Stimulated activated CD8-positive, alpha-beta memory T cell treated with anti-CD3 and anti-CD28 coated beads, Interleukin-7, amount 100 ng/mL, for 24 hours (primary cell): ENCODE measurements at places on chromosomes 4 and X.

DNA sequence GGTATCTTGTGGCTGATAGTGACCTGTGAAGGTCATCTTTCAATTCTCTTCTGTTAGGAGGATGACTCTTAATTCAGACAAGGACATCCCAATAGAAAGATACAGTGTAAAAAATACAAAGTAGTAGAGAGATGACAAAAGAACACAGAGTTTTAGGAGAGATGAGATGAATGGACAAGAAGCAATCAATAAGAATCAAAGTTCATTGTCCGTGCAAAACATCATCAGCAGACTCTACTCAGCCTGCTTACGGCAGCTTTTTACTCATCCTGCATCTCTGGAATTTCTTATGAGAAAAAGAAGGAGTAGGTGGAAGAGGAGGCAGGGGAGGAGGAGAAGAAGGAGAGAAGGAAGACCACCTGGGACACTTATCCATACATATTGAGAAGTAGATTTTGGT lies 2131.7 kb downstream of the ARAP2 start:
- DNase-seq, result no peak

DNA sequence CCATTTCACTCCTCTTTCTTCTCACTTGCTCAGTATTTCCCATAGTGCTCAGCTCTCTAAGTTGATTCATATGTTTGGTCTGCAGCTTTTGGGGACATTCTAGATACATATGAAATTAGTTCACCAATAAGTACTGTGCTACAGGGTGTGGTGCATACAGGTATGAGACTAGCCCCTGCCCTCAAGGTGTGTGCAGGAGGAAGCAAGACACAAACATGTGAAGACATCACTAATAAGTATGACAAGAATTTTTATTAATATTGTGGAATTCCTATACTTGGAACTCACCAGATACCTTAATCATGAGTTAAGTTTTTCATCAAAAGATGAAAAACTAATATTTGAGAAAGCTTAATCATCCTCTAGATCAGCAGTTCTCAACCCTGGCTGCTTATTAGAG lies 505.2 kb downstream of the ZNF674 start:
- DNase-seq, result no peak

- DNase-seq, result no peak
Observed at GRCh38 chr4:148300877-148301276, 141.3 kb downstream of the NR3C2 start.

DNA sequence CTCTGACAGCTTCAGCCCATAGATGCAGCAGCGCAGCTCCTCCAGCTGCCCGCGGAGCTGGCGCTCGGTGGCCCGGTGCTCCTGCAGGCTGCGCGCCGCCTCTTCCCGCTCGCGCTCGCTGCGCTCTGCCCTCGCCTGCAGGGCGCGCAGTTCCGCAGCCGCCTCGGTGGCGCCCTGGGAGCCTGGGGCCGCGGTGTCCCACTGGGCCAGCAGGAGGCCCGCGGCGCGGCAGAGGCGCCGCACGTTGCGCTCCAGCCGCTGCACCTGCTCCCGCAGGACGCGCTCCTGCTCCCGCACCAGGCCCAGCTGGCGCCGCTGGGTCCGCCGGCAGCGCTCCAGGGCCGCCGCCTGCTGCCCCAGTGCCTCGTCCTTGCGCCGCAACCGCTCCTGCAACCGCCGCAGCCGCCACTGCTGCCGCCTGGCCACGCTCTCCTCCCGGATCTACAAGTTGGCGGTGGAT lies 10.1 kb downstream of the C4orf50 start:
- DNase-seq, result no peak

- no peak for DNase-seq
Observed at GRCh38 chr4:148454835-148455234, 12.6 kb upstream of the NR3C2 start.

- DNase-seq, result no peak
Observed at GRCh38 chr4:53481586-53481985, 104.1 kb downstream of the FIP1L1 start.

DNA sequence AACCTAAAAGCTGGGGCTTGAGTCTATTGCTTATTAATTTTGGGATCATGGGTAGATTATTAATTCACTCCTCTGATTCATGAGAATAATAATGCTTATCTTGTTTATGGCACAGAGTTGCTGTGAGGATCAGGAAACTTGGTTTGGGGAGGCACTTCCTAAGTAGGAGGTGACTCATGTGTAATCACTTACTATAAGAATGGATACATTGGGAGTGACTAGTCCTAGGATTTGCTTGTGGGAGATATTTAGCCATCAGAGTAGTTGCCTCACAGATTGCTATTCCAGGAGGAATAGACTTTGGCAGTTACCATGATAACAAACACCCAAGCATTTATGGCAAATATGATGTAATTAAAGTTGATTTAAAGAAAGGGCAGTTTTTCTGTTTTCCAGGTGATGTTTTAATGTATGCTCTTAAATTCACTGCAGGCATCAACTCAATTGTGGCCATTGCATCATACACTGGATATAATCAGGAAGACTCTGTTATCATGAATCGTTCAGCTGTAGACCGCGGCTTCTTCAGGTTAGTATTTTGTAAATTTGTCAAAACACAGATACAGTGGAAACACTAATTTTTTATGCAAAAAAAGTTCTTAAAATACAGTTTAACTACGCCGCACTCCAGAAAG lies 41.9 kb downstream of the POLR2B start:
- no peak for DNase-seq

GRCh38 chrX:40096395-40097091 lies 1.2 kb downstream of the BCOR start:
- DNase-seq, result no peak

GRCh38 chrX:153519569-153520286 lies 2.3 kb downstream of the ATP2B3 start:
- DNase-seq, result no peak

DNA sequence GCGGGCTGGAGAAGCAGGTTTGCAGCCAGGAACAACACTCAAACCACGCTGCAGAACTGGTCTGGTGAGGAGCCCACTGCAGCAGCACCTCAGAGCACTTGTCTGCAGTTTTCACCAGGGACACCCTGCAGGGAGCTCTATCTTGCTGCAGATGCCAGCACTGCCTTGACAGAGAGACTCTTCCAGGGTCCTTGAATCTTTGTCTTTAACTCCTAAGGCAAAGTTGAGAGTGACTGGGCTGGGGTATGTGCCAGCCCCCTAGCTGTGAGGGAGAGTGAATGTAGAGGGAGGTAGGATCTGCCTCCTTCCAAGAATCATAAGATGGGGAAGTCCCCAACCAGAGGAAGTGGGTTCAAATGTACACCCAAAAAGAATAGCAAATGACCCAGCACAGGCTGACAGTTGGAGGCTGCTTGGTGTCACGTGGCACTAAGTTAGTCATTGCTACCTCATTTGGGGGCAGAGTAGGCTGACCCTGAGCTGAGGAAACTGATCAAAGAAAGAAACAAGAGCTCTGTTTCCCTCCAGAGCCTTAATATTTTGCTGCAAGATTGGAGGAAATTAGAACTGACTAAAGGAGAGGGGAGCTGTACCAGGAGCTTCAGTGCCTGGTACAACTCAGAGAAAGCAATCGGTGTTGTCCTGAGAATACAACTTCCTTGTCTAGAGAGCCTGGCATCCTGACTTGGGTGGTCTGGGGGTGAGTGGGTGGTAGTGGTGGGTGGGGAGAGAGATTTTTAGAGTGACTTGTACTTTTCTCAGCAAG lies 28.2 kb upstream of the HUWE1 start:
- no peak for DNase-seq

DNA sequence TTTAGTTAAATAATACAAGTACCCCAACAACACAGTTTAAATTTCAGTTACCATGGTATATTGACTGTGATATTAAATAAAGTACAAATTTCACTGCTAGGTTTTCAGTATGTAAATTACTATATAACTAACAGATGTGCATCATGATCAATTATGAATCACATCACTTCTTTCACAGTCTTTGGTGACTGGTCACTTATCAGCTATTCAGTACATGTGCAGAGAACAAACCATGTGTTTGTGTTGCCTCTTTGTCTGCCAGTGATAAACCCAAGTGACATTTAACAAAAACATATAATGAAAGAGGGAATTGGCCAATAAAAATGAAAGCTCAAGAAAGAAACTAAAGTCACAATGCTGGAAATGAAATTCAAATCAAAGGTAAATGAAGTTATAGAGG lies 249.3 kb downstream of the CHIC1 start:
- no peak for DNase-seq

- DNase-seq, result no peak
Observed at GRCh38 chr4:52202931-52203330, 151.8 kb downstream of the SPATA18 start.

DNA sequence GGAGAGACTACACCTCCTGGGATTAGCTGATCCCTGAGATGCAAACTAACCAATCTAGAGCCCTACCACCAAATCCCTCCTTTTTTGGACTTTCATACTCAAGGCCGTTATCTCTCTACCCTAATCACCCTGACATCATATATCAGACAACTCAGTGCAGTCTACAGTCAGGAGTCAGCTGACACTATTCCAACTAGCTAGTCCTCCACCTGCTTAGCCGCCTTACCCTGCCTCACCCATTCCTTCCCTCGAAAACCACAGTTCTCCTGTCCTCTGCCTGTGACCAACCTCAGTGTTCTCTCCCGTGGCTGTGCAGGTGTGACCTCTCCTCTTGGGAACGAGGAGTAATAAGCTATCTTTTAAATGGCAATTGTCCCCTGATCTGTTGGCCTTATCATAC lies 1.8 kb upstream of the PPEF2 start:
- no peak for DNase-seq

DNA sequence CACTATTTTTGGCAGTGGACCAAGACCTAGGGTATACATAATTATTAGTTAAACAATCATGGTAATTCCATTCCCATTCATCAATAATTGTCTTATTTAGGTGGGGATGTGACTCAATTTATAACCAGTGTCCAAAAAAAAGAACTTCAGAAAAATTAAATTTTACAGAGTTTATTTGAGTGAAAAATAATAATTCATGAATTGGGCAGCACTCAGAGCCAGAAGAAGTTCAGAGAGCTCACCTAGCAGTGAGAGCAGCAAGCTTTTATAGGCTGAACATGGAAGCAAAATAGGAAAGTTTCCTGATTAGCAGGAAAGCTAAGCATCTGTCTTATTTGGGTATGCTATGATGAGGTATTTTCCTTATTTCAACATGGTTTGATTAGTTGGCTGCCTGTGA lies 500.8 kb downstream of the PCDH7 start:
- DNase-seq, result no peak

GRCh38 chr4:113982181-113982580 lies 2.7 kb upstream of the ARSJ start:
- no peak for DNase-seq

GRCh38 chrX:11566173-11566572 lies 99.5 kb downstream of the ARHGAP6 start:
- no peak for DNase-seq

- DNase-seq, result no peak
Observed at GRCh38 chr4:179751669-179752068, 2309.4 kb upstream of the AGA start.

- DNase-seq, result no peak
Observed at GRCh38 chr4:152039023-152039481, 278.2 kb upstream of the GATB start.

DNA sequence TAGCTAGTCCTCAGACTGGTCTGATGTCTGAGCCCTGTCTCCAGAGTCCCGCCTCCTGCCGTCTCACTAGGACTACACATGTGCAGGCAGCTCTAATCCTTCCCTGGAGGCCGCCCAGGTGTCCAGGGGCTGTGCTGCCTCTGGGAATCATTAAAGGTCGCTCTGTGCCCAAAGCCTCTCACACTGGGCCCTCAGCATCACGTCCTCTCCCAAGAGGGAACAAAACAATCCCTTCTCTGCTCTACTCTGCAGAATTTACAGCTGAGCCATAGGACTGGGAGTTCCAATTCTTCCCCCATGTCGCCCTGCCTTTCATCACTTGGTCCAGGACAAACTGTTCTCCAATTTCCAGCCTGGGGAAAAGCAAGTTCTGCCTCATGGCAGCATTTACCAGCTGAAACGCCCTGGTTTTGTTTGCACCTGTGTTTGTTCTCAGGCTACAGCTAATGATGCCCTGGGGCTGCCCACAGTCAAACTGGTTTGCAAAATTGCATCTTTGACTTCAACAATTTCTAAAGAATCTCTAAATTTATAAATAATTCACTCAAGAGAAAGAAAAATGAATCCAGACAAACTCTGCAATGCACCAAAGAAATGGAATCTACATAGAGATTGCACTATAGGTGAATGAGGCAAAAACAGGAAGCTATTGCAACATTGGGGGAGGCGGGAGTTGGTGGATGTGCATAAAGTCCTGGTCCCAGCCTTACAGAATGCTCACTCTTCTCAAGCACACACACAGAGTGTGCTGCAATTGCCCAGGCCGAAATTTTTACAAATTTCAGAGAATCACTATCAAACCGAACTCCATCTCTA lies 7.2 kb upstream of the MRFAP1 start:
- DNase-seq, result no peak

DNA sequence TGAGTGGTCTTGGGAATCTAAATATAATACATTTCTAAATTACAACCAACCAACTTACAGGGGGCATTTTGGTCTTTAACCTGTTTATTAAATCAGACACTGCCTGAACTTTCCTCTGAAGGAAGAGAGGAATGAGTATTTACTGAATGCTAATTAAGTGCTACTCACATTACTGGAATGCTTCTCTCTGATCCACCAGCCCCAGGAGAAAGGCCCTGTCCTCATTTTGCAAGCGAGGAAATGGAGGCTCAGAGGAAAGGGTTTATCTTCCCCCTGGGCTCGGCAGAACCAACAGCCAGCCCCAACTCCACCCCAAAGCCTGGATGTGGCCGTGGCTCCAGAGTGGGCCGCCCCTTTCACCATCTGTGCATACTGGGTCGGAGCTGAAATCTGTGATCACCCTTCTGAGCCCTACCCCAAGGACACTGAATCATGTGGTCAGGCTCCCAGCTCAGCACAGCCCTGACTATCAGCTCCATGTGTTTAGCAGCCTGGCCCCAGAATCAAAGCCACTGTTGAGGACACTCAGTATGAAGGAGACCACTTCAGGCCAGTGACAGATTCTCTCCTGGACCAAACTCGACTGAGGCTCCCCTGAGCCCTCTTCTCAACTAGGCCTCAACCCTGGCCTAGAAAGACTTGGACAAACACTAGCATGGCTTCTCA lies 56.7 kb upstream of the ENPP6 start:
- no peak for DNase-seq

DNA sequence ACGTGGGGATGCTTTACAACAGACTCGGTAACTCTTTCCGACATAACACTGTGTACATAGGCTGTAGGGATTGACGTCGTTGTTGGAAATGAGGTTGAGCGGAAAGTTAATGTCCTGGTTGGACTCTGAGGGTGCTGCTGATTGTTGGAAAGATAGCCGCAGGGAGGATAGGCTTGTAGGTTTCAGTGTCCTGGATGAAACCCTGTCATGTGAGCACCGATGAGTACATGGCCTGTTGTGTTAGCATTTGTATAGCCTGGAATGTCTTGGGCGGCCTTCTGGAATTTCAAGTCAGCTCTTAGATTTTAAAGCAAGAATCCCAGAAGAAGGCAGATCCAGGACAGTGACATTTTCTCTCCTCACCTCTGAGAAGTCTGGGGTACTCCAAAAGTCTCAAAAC lies 63.3 kb downstream of the TBC1D14 start:
- no peak for DNase-seq

- no peak for DNase-seq
Observed at GRCh38 chrX:123425904-123426303, 241.8 kb downstream of the GRIA3 start.

- DNase-seq, result no peak
Observed at GRCh38 chr4:38612646-38613414, 51.2 kb upstream of the KLF3 start.
